ENCODE measurements at places on chromosomes 2 and 18.

DNA sequence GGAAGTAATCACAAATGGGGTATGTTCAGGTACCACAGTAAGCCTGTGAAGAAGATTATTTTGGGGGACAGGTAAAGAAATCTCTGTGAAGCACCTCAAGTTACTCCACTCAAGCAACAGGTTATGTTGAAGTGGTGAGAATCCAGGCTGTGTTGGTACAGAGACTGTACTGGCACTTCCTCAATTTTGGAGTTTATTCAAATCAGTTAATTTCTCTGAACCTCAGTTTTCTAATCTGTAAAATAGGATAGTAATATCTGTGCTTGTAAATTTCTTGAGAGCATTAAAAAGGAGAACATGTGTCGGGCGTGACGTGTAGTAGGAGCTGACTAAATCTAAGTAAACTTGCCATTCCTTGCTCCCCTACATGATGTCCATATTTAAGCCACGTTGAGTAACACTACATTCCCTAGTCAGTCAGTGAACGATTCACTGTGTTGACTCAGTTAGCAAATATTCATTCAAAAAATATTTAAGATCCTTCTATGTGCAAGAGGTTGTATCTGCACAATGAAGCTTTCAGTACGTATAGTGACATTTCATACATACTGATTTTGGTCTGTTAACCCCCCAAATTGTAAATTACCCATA, 504.2 kb downstream of the ZEB2 start:
- DNase-seq = no peak

- no peak for DNase-seq
These were observed 294.9 kb downstream of the SOX11 start for GRCh38 chr2:5986801-5987787.

DNA sequence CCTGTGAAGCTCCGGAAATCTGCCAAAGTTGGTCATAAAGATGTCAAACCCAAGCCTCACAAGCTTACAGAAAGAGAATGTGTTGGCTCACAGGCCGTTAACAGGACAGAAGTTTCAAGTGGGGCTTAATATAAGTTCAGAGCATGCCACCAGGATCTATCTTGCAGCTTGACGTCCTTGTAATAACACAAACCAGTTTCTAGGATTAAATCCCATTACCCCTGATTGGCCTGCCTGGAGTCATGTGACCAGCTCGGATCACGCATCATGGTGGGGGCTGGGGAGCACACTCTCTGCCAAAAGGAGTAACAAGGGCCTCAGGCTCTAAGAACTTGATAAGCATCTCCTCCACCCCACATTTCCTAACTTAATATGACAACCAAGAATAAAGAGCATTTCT, 38.9 kb upstream of the SCG2 start:
- no peak for DNase-seq

- no peak for DNase-seq
These were observed 41.6 kb downstream of the PUM2 start for GRCh38 chr2:20309001-20309400.

GRCh38 chr2:219439506-219439905, 4.9 kb downstream of the SPEG start:
- DNase-seq = no peak

DNA sequence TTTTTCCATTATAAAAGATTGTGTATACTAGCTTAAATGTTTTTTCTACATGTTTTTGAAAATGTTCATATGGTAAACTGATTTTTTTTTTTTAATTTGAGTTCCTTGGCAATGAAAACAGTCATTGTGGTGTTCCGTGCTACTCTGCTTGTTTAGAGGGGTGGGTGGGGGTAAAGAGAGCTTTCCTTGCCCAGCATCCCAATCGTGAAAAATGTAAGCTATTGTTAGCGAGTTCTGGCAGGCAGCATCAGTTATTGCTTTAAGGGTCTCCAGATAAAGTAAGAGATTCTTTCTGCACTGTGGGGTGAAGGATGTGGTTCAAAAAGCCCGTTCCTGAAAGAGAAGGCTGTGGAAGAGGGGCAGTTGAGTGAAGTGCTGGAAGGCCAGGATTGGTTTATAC, 118.4 kb downstream of the TANC1 start:
- DNase-seq = no peak

GRCh38 chr2:47782381-47782670, 619 bp upstream of the MSH6 start:
- DNase-seq = no peak

DNA sequence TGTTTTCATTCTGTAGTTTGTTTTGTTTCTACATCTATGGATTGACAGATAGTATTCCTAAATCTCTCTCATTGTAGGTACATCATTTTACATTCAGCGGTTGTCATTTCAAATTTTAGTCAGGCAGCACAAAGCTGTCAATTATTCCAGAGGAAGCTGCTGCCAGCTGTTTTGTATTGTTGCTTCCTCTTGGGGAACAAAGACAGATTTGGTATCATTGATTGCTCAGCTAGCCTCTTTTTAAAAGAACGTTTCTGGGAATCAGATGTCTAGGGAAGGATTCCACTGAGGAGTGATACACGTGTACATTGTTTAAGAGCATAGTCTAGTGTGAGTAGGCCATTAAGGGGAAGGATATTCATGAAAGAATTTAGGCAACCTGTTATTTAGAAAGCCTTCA, 145.8 kb downstream of the AGPS start:
- DNase-seq = no peak

DNA sequence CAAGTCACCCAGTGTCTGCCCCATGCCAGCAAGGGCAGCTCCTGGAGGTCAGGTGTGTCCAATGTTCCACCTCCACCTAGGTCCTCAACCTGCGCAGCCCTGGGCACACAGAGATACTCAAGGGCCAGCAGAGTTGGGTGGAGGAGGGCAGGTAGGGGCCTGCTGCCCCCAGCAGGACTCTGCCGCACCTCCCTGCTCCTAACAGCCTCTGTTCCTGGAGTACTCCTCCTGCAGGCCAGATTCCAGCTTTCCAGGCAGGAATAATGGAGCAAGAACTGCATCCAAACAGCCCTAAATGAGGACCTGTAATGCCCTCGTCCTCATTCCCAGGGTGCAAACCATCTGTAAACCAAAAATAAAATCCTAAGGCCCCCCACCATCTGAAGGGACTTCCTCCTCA, 44.4 kb upstream of the ACAA2 start:
- DNase-seq = no peak

DNA sequence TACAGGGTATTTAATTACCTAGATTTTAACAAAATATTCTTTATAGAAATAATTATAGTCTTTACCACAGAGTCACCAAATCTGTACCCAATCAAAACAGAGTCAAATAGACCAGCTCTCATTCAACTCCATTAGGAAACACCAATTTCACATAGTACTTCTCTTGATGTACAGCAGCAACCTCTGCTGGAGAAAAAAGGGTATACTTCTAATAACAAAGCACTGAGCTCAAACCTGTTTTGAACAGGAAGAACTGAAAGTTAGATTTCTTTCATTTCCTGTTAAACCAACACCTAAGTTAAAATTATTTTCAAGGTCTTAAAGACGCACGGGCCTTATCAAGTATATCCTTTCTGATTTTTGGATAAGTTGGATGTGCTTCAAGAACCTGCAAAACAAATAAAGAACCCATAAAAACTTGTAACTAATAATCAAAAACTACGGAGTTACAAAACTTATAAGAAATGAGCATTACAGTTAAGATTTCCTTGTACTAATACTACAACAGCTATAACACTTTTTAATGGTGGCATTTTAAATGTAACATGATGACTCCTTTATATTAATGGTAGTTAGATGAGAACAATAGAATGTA, 79.0 kb downstream of the TTC21B start:
- no peak for DNase-seq

GRCh38 chr18:62450546-62451410, 72.0 kb upstream of the ZCCHC2 start:
- DNase-seq = peak; percentile 17

GRCh38 chr2:179584760-179585159, 276.7 kb downstream of the ZNF385B start:
- DNase-seq = no peak

DNA sequence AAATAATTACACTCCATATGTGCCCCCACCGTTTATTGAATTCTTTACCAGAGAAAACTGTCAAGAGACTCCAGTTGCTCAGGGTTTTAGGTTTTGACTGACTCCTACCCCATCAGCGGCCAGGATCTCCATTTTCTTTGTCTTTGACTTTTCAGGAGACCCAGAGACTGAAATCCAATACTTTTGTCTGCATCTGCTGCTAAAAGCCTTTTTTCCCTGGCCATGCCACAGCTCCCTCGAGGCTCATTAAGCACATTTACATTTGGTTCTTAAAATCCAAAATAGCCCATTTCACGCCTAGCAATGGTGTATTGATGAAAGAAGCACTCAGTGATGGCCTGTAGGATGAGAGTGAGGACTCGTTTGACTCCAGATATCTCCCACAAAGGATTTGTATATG, 332.6 kb upstream of the ACVR2A start:
- DNase-seq = no peak

DNA sequence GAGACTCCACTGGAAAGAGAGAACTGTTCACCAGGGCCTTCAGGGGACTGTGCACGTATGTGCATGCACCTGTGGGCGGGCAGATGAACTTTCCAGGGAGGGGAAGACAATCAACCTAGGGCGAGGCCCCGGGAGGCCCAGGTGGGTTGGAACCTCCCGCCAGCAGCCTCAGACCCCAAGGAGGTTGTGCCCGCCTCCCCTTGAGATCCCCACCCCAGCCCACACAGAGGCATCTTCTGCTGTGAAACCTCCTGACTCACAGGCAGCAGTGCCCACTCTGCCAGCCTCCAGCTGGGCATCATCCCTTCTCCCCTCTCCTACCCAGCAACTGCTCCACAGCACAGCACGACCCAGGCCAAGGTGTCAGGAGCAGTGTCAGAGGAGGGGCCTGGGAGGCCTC, 54.4 kb downstream of the FAM178B start:
- DNase-seq = no peak

DNA sequence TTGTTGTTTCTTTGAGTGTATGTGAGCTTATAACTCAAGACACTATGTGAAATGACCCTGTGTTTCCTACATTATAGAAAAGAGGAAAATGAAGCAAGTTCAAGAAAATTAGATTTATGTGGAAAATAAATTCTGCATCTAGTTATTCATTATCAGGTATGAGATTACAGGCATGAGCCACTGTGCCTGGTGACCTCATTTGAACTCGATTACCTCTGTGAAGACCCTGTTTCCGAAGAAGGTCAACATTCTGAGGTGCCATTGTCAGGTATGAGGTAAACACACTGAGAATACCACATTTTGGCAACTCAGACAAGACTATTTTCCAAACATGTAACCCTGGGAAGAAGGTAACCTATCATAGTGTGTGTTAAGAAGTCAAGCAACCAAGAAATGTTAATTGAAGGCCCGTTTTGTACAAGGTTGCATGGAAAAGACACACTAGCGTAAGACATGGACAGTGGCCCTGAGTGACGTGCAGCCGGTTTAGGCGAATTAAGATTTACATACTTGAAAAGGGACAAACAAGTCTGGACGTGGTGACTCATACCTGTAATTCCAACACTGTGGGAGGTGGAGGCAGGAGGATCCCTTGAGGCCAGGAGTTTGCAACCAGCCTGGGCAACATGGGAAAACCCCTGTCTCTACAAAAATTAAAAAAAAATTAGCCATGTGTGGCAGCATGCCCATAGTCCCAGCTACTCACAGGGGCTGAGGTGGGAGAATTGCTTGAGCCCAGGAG, 186.6 kb downstream of the NEDD4L start:
- DNase-seq = no peak

- no peak for DNase-seq
These were observed 56.2 kb upstream of the ETAA1 start for GRCh38 chr2:67341012-67341318.

- DNase-seq = peak; percentile 32
These were observed 75.8 kb downstream of the KIDINS220 start for GRCh38 chr2:8761529-8762164.

DNA sequence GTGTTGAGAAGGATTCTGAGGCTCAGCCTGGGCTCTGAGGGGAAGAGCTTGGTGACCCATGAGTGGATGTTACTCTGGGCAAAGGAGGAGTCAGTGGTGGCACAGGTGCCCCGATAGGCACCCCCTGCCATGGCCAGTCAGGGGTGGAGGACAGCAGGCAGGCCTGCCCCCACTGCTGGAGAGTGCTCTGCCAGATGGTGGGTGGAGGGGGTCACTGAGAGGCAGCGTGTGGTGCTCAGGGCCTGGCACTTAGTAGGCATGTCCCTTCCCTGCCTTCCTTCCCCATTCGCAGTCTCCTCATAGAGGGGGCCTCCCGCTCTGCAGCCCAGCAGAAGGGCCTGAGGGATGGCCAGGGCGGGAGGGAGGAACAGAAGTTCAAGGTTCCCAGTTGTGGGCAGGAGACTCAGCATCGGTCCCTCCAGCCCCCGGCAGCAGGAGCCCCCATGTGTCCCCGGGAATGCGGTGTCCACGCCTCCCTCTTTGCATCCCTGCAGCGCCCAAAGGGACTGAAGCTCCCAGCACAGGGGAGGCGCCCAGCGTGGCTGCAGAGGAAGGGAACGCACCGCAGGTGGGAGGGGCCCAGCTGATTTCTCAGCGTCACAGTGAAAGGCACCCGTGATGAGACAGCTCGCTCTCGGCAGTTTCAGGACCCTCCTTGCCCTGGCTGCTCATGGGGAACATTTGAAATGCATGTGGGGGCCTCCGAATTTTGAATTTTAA, 5.7 kb upstream of the SNED1 start:
- DNase-seq = no peak

GRCh38 chr2:157819761-157820160, 56.4 kb downstream of the ACVR1 start:
- no peak for DNase-seq

GRCh38 chr2:226913641-226914040, 77.8 kb downstream of the RHBDD1 start:
- DNase-seq = no peak

DNA sequence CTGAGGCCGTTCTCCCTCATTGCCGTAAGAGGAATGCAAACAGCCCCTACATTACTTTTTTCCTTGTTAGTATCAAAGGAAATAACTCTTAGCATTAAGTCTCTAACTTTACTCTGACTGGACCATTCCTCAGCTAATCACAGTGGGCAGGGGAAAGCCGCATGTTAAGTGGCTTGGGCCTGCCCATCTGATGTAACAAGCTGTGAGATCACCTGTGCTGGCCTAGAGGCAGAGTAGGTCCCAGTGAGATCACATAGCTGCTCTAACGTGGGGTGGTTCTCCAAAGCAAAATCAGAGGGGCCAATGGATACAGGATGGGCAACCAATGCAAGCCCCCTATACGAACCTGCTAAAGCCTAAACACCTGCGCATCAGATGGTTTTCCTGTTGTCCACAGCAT, 5.9 kb upstream of the MOCOS start:
- DNase-seq = no peak

DNA sequence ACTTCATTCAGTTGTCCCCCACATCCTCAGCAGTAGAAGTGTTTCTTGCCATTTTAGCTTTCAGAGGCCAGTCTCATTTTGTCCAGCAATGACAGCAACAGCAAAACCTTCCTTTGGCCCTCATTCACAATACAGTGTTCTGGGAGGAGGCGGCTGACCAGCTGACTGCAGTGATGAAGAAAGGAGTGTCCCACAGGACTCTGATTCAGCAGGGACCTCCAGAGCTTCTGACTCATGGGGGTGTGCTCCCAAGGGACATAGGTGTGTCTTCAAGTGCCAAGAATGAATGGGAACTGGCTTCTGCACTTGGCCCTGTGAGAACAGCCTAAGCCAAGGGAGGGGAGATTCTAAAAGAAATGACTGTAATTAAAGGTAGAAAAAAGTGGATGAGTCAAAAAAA, 147.0 kb upstream of the PELI1 start:
- no peak for DNase-seq

GRCh38 chr2:60641811-60642788, 88.6 kb upstream of the BCL11A start:
- peak; percentile 9 for DNase-seq

All from NCI-H1417 treated with DMSO at 0.1 percent for 48 hours (cell line).